Activated CD4-positive, alpha-beta T cell treated with anti-CD3 and anti-CD28 coated beads, Interleukin-2, amount 10 ng/mL, durations not matched to agents 7 days and 5 days (primary cell): ENCODE measurements at places on chromosomes 4 and X.

- no peak for DNase-seq
These were observed 123.6 kb downstream of the STAG2 start for GRCh38 chrX:124085063-124085462.

- no peak for DNase-seq
These were observed 3.8 kb upstream of the GPRIN3 start for GRCh38 chr4:89311433-89311832.

DNA sequence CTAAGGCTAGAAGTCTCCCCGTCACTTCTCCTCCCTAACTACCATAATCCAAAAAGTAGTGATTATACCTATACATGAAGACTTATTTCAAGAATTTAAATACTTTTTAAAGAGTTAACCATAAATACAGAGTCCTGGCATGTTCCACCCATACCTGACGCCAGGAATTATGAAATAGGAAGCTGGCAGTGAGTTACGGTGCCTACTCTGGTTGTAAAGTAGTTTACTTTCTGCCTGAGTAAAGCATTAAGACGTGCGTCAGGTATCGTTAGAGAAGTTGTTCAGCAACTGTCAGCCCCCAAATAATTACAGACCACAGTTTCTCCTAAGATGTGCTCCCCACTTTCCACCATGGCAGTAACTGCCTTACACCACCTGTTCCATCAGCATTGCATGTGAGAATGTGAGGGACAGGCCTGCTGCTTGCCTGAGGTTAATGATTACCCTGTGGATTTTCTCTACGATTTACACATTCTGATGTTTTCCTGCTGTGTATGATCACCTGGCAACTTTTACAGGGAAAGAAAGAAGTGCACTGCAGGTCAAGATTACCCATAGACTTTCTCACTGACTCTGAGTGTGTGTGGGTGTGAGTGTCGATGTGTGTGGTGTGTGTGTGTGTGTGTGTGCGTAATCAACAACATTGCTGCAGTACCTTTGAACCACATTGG is 92.3 kb upstream of the SLC7A11 start:
- no peak for DNase-seq

DNA sequence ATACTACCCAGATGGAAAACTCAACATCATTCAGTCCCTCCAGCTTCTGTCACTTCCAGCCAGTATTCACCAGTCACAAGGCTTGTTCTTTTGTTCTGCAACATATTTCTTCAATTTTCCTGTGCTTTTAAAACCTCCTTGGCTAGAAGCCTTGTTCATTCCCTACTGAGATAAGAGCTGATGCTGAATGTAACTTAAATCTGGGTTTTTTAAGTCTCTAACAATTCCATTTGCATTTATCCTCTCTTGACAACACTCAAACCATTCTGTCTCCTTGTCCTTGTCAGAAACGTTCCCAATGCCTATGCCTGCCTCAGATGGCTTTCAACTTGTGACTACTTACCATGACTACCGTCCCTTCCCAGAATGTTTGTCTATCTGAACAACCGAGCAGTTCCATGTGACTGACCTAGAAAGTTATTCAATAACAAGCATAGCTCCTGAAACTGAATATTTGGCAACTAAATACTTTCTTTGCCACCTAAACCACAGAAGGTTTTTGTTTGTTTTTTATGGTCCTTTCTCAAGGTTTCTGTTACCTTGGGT is 682.9 kb upstream of the GALNTL6 start:
- DNase-seq = no peak
